Suppressor macrophage (primary cell): ENCODE measurements at places on chromosomes 6 and 20.
A peak's percentile ranks its signal among the peaks of the same experiment; 100 is the strongest.

GRCh38 chr6:65745614-65746013, 38.6 kb upstream of the EYS start:
- DNase-seq = no peak

- DNase-seq = no peak
Observed at GRCh38 chr6:40484066-40484465, 103.1 kb downstream of the LRFN2 start.

DNA sequence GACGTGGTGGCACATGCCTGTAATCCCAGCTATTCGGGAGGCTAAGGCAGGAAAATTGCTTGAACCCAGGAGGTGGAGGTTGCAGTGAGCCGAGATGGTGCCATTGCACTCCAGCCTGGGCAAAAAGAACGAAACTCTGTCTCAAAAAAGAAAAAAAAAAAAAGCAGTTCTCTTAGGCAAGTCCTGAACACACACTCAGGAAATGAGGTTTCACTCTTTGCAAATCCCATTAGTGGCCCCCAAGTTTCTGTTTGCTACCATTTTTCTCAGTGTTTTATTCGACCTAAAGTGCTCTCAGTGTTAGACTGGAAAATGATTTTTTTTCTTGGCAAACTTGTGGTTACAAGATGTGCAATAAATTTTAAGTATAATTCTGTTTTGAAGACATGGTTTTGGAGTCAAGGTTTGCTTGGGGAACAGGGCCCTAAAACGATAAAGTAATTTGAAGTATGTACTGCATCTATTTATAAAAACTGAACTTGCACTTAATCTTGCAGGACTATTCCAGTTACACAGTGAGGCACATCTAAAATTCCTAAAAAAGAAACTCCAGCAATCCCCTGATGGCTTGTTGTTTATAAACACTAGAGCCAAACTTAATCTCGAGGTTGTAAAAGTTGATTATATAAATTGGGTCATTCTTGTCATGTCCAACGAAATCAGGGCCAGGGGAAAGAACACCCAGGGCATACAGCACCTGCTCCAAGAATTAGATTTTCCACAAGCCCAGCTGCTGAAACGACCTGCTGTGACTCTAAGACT, 42.6 kb downstream of the MAP1LC3A start:
- no peak for DNase-seq

DNA sequence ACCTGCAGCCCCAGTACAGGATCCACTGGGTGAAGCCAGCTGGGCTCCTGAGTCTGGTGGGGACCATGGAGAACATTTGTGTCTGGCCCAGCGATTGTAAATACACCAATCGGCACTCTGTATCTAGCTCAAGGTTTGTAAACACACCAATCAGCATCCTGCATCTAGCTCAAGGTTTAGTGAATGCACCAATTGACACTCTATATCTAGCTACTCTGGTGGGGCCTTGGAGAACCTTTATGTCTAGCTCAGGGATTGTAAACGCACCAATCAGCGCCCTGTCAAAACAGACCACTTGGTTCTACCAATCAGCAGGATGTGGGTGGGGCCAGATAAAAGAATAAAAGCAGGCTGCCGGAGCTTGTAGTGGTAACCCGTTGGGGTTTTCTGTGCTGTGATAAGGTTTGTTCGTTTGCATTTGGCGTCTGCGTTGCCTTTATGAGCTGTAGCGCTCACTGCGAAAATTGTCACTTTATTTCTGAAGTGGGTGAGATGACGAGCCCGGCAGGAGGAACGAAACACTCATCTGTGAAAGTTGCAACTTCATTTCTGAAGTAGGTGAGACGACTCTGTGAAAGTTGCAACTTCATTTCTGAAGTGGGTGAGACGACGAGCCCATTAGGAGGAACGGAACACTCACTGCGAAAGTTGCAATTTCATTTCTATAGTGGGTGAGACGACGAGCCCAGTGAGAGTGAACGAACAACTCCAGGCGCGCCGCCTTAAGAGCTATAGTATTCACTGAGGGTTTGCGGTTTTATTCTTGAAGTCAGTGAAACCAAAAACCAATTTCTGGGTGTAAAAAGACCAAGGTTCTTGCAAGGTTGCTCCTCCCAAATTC, 31.1 kb downstream of the SERPINB6 start:
- peak; percentile 54 for DNase-seq

DNA sequence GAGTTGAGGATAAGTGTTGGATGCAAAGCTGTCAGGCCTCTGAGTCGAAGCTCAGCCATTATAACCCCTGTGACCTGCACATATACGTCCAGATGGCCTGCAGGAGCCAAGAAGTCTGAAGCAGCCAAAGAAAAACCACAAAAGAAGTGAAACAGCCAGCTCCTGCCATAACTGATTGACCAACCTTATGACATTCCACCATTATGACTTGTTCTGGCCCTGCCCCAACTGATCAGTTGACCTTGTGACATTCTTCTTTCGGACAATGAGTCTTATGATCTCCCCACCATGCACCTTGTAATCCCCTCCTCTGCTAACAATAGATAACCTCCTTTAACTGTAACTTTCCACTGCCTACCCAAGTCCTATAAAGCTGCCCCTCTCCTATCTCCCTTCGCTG, 133.7 kb upstream of the AGPAT4 start:
- DNase-seq = no peak
